ENCODE measurements at places on chromosomes 7 and 10.

GRCh38 chr10:109726473-109726872 lies 196.8 kb downstream of the XPNPEP1 start:
- no peak for DNase-seq

GRCh38 chr10:56142092-56142728 lies 218.8 kb downstream of the ZWINT start:
- no peak for DNase-seq

DNA sequence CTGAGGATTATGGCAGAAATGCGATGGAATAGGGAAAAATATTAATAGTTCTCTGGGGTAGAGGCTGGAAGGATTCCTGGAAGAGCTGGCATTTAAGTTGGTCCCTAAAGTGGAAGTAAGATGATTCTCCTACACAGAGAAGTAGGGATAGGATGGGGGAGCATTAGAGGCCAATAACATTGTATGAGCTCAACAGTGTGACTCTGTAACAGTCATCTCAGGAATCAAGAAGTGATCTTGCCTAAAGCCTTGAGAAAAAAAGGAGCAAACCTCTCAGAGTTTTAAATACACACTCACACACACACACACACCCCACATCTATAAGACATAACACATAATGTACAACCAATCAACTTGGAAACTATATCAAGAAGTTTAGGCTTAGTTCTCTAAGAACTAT lies 117.7 kb upstream of the CDK1 start:
- DNase-seq, result no peak

DNA sequence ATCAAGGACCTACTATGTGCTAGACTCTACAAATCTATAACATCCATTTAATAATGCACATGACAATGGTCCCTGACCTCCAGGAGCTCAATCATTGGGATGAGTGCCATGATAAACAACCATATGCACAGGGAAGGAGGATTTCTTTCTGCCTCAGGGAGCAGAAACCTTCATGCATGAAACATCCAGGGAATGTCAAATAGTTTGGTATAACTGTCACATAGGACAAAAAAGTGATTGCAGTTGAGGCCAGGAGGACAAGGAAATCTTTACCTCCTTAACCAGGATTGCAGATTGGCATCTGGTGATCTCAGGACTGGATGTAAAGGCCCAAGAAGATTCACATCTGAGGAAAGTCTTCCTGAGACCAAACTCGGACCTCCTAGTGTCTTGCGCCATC lies 993.1 kb downstream of the KCNMA1 start:
- no peak for DNase-seq

- no peak for DNase-seq
These were observed 467.4 kb upstream of the FZD8 start for GRCh38 chr10:36109399-36110023.

DNA sequence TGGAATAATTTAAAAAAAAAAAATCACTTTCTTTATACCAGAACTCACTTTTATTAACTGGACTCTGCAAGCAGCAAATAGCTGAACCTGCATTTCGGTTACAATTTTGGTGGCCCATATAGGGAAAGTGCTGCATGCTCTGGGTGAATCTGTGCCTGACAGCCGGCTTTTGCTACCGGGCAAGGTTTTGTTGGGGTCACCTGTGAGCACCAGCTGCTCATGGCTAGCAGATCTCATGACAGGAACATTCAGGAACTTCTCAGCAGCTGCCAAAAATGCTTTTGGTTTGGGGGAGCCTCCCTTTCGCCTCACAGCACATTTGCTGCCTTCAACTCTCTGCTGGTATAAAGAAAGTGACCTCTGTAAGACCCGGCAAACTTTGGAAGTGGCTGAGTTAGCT lies 13.2 kb upstream of the CREB3L2 start:
- no peak for DNase-seq

GRCh38 chr7:38881947-38882684 lies 26.9 kb downstream of the VPS41 start:
- no peak for DNase-seq

- no peak for DNase-seq
These were observed 5.3 kb upstream of the NEUROG3 start for GRCh38 chr10:69578508-69578991.

DNA sequence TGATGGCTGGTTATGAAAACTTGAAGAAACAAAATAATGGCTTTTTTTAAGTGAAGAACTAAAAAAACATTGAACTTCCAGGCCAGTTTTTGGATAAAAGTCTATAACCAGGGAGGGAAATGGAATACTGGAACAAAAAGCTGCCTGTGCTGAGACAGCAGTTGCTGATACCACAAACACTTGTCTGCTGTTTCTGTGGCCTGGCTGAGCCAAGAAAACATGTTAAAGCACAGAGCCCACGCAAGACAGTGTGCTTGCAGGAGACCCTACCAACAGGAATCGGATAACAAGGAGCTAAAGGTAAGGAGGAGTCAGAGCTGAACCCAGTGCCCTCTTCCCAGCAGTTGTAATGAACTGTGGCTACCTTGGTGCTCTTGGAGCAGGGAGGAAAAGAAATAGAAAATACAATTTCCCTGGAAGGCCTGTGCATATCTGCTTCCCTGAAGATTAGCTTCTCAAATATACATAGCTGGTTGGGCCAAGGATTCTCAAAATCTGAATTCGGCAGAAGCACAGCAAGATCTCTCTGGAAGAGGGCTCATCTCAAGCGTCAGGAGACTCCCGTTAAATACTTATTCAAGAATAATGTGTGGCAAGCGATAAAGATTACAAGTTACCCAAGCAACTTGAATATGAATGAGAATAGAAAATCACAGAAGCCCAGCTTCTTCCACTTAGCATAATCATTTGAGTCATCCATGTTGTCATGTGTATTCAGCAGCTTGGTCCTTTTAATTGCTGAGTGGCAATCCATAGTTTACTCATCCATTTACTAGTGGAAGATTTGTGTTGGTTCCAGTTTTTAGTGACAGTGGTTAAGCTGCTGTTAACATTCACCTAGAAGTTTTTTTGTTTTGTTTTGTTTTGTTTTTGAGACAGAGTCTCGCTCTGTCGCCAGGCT lies 87.6 kb downstream of the NOD1 start:
- no peak for DNase-seq

DNA sequence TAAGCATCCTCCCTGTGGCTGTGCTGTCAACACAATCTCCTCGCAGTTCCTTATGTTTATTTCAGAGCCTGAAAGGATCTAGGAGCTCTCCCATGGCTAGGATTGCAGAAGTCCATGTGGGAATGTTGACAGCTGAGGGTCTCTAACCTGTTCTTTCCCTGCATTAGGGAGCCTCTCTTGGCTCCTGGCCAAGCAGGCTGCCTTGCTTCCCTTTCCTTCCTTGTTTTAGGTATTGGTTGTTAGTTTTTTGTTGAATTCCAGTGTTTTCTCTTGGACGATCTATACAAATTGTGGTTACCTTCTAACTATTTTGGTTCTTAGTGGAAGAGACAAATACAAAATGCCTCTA lies 171.8 kb downstream of the MLLT10 start:
- DNase-seq, result no peak

- DNase-seq, result no peak
These were observed 1.6 kb downstream of the TCF7L2 start for GRCh38 chr10:112951359-112952281.

- DNase-seq, result no peak
These were observed 22.8 kb downstream of the AKR1C3 start for GRCh38 chr10:5117026-5117425.

- DNase-seq, result no peak
These were observed 305.4 kb upstream of the PODXL start for GRCh38 chr7:131861620-131862346.

All from GM18507 (cell line).